ENCODE measurements at places on chromosomes 3 and 15. TPM values are rescaled to one million over a fixed set of nuclear protein-coding genes. Genes with fewer than 3 reads are reported as not detected.

DNA sequence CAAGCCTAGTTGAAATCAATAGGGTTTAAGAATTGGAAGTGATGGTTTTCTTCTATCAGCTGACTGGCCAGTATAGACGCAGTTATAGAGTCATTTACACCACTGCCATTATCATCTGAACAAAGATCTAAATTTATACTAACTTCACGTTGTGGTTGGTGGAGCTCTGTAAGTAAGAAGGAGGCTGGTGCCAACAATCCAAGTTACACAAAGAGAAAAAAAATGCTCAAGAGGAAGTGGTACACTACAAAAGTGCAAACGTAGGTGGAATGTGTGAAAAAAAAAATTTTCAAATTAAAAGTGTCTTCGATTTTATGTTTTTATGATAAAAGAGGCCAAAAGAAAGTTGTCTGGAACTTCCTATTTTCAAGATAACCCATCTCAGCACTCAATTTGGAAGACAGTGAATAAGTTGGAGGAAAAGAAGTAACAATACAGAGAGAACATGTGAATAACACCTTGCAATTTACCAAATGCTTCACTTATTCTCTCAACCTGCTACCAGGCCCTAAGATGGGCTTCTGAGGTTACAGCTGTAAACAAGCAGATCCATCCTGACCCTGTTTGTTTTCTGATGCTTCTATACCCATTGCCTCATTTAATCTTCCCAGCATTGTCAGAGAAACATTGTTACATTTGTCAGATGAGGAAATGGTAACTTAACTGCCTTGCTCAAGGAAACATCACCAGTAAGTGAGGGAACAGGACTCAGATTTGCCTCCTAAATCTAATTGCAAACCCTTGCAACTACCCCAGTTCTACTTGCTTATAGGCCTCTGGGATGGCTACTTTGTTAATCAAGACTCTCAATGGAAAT lies 12.0 kb upstream of the TASOR start:
- DNase-seq, result no peak

DNA sequence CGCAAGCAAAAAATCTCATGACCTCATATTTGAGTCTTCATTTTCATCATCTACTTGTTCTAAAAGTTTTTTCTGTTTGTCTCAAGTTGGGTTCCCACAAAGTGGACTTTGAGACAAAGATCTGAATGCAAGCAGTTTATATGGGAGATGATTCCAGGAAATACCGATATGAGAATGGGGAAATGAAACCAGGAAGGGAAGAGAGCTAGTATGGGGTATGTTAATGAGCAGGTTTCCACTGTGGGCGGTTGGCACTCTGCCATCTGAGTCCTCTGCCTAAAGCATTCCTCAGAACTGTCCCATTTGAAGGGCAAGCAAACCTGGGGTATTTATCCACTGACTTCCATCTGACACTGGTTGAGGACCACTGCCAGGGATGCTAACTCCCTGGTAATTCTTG lies 8.8 kb downstream of the ADPRH start:
- no peak for DNase-seq

- DNase-seq, result no peak
These were observed 191.6 kb upstream of the MEIS2 start for GRCh38 chr15:37291920-37292319.

- no peak for DNase-seq
These were observed 39.4 kb downstream of the DNAJB8 start for GRCh38 chr3:128427175-128427857.

The PARP15 gene
- 0.45 TPM for polyA plus RNA-seq

- no peak for DNase-seq
These were observed 436.2 kb upstream of the MDFIC2 start for GRCh38 chr3:70748593-70748992.

DNA sequence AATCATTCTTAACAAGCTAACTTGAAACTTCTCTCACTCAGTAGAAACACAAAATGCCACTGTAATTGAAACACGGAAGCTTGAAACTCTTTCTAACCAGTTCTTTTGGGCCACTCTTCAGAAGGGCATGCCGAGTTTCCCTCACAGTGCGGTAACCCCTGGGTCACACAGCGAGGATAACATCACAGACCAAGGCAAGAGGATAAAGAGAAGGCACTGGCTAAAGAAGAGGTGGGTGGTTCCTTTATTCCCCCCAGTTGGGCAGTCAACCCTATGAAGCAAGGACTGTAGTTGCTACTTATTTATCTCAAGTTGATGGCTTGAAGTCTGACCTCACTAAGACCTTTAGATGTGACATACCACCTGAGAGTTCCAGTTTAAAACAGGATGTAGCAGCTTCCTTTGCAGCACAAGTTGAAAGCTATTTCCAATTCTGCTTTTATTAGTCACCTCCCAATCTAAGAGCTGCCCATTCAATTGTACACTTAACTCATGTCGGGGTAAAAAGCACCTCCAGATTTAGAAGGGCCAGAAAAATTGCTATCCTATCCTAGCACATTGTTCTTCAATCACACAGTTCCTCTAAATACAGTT lies 272.4 kb downstream of the TIGIT start:
- DNase-seq, result no peak

GRCh38 chr3:68103811-68104210 lies 449.4 kb upstream of the SUCLG2 start:
- no peak for DNase-seq

GRCh38 chr3:17151598-17152373 lies 267.0 kb downstream of the PLCL2 start:
- DNase-seq, result no peak

- no peak for DNase-seq
These were observed 56.4 kb downstream of the PLD1 start for GRCh38 chr3:171753665-171754408.

DNA sequence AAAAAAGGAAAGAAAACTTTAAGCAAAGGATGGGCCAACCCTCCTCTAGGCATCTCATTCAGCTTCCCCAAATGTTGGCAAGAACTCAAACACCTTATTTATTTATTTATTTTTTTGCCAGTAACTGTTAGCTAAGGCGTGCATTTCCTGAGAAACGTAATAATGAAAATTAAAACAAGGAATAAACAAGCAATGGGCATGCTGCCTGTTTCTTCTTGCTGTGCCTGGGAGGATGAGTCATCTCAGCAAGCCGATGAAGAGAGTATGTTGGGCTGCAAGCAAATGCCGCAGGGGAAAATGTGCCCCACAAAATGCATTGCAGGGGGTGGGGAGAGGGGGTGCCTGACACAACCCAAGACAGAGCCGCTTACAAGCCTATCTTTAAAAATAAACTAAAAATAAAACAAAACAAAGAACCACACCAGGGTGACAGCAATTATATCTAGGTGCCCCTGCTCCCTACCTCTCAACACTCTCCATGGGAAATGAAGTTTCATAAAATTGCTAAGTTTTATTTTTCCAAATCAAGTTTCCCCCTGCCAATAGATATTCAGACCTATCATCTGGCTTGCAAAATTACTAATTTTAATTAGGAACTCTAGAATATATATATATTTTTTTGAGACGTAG lies 40.3 kb downstream of the EIF4E3 start:
- no peak for DNase-seq

The PLA2G4E gene
- not detected for polyA plus RNA-seq

The EDEM1 gene
- polyA plus RNA-seq, result 25.7 TPM

DNA sequence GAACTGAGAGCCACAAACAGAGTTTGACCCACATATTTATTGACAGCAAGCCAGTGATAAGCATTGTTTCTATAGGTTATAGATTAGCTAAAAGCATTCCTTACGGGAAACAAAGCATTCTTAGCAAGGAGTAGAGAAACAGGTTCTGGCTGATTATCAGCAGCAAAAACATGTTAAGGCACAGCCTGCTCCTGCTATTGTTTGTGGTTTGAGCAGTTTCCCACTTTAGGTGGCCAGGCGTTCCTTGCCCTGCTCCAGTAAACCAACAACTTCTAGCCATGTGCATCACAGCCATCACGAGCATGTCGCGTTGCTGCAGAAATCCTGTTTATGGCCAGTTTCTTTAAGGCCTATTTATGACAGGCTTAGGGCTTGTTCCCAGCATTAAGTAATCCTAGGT lies 44.7 kb upstream of the C2CD4B start:
- DNase-seq, result no peak

The LRRIQ4 gene
- polyA plus RNA-seq, result 0.12 TPM

The OIP5 gene
- polyA plus RNA-seq, result 12.5 TPM

DNA sequence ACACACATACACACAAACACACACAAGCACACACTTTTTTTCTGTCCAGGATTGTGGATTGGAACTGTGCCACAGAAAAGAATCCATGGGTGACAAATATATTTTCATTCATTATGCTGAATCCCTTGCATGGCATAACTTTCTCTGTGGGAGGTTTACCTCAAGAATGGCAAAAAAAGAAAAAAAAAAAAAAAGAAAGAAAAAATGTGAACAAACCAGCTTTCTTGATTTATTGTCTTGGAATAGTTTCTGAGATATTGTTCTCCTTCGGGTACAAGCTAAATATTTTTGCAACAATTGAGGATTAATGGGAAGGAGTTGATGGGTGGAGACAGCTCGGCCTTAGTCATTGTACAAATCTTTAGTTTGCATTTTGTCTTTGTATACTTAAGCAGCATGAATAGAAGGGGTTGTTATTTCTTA lies 153.1 kb downstream of the GMNC start:
- no peak for DNase-seq

DNA sequence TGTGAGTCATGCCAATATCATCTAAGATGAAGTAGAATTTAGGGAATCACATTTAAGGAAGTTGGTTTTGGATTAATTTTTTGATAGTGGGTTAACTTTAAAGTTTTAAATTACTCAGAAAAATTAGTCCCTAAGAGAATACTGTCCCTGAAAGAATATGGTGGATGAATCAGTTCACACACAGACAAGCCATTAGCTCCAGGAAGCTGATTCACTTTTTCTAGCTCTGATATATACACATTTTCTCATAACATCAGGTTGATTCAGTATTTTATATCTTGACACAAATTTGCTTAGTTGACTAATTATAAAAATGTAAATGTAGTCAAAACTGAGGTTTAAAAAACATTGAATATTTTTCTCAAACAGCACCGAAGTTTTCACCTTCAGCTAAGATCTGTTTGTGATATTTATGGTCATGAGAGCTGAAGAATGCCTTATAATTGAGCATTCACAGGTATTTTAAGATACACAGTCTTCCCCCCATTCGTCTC lies 55.1 kb downstream of the MYH15 start:
- DNase-seq, result no peak

The SQOR gene
- polyA plus RNA-seq, result 20.0 TPM

- DNase-seq, result no peak
These were observed 619.0 kb upstream of the GOLIM4 start for GRCh38 chr3:168714609-168715240.

The ZNF662 gene
- 51.6 TPM for polyA plus RNA-seq

The MYZAP gene
- polyA plus RNA-seq, result 5.3 TPM

The NR1I2 gene
- polyA plus RNA-seq, result 0.78 TPM

DNA sequence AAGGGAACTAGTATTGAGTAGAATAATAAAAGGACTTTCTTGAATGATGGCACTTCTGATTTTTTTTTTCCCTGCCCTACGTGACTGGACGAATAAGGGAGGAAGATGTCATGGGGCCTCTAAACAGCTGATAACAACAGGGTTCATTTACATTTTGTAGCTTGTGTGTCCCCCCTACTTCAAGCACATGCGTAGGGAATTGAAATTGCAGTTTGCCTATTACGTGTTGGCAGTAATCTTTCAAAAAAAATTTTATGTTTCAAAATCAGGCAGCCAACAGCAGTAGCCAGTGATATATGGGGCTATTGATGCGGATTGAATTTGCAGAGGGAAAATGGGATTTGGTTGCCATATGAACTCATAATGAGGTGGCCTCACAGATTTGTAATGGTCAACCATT lies 58.7 kb downstream of the PTPRG start:
- no peak for DNase-seq

GRCh38 chr3:52520716-52521487 lies 12.8 kb downstream of the NT5DC2 start:
- no peak for DNase-seq

DNA sequence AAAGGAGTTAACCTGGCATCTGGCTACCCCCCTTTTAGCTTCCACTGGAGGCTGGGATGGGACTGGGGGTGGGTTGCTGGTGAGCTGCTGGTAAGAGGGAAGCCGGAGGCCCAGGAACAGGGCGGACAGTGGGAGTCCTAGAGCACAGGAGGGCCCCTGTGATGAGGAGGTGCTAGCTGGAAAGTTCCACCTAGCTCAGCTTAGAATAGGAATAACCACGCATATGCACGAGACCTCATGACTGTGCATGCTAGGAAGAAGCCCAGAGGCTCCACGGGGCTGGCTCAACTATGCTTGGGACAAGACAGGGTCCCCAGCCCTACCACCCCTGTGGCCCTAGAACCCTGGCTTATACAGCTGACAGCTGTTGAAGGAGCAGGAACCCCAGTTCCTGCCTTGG lies 34.1 kb downstream of the LINGO1 start:
- no peak for DNase-seq

DNA sequence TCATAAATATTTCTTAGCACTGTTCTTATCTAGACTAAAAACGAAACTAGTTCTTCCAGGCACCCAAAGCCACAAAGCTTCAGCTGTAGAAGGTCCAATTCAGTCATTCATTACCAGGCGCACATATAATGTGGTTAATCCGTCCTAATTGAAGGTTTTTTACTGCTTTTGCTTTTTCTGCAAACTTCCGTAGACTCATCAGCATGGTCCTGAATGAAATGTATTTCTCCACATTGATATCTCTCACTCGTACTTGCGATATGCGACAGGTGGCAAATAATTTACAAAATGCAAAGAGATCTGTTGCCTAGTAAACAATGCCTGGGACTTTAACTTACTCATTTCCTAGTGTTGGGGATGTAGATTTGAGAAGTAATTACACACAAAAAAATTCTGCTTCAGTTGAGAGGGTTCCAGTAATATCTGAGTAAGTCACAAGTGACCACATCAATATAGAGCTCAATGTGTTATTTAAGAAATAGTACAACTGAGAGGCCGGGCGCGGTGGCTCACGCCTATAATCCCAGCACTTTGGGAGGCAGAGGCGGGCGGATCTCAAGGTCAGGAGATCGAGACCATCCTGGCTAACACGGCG lies 75.0 kb upstream of the MBNL1 start:
- DNase-seq, result no peak

GRCh38 chr15:30865257-30865656 lies 38.5 kb upstream of the FAN1 start:
- DNase-seq, result no peak

The MEGF11 gene
- 3.9 TPM for polyA plus RNA-seq

- no peak for DNase-seq
These were observed 46.8 kb downstream of the EOMES start for GRCh38 chr3:27675287-27675686.

DNA sequence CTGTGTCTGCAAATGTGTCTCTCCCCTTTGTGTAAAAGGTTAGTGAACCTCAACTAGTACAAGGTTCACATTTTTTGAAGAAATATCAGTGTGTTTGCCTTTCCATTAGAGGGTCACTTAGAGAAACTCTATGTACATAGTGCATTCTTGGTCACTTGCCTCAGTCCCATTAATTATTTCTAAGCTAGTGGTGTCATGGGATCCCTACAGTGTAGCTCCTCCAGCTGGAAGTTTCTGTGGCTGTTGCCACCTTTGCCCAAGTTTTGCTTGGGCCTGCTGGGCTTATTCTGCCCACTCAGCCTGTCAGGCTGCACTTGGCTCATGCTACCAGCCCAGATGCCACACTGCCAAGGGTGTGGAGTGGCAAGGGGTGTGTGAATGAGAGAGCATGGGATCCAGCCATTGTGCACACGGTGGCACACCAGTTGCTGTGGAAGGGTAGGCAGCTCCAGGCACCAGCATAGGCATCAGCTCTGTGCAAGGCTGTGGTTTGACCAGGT lies 161.7 kb downstream of the ARPP21 start:
- no peak for DNase-seq

The CHSY1 gene
- 47.1 TPM for polyA plus RNA-seq
